ENCODE measurements at places on chromosomes 3 and 15.

GRCh38 chr3:187130346-187131066 lies 8.8 kb downstream of the RPL39L start:
- DNase-seq: peak; percentile 40

GRCh38 chr3:157467200-157467599 lies 30.6 kb downstream of the PTX3 start:
- no peak for DNase-seq

DNA sequence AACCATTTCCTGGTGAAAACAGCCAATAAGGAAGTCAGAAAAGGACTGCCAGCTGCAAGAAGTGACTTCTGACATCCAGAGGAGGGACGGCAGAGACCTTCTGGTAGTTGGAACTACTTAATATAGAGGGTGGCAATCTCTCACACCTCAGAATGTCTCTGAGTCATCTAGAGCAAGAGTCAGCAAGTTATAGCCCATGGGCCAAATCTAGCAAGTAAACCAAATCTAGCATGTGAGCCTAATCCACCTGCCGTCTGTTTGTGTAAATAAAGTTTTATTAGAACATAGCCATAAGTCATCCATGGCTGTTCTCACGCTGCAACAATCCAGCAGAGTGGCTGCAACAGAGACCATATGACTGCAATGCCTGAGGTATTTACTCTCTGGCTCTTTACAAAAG lies 160.5 kb upstream of the NR2E3 start:
- DNase-seq: no peak

GRCh38 chr3:14701676-14702075 lies 26.7 kb downstream of the C3orf20 start:
- DNase-seq: no peak

- DNase-seq: peak; percentile 71
These were observed 1.1 kb upstream of the ALCAM start for GRCh38 chr3:105365391-105366325.

DNA sequence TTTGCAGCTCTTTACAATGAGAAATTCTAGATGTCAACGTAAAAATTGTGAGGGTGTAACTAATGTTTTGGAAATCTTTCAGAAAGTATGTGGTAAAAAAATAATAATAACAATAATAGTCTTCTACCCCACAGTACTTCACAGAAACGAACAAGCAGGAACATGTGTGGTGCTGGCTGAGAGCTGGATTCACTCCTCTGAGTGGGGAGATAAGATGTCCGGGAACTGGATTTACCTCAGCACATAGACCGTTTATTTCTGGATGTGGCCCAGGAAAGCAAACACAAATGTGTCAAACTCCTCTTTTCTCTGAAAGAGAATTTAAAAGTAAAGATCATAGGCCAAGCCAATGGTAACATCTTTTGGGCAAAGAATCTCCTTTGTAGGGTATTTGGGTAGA lies 103.4 kb downstream of the SLC49A4 start:
- DNase-seq: no peak

DNA sequence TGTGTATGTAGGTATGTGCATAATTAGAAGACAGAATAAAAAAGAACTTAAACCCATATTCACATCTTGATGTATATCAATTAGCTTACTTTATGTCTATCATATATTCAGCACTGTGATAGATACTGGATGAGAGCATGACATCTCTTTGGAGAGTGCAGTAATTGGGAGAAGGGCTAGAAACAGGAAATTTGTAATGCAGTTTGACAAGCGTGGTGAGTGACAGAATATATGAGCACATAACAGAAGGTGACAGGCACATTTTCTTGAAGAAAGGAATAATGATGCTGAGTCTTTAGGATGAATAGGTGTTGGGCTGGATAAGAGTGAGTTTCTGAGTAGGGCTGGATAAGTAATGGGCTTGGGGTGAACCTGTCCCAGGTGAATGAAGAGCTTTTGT lies 680.3 kb upstream of the ZNF385D start:
- no peak for DNase-seq

DNA sequence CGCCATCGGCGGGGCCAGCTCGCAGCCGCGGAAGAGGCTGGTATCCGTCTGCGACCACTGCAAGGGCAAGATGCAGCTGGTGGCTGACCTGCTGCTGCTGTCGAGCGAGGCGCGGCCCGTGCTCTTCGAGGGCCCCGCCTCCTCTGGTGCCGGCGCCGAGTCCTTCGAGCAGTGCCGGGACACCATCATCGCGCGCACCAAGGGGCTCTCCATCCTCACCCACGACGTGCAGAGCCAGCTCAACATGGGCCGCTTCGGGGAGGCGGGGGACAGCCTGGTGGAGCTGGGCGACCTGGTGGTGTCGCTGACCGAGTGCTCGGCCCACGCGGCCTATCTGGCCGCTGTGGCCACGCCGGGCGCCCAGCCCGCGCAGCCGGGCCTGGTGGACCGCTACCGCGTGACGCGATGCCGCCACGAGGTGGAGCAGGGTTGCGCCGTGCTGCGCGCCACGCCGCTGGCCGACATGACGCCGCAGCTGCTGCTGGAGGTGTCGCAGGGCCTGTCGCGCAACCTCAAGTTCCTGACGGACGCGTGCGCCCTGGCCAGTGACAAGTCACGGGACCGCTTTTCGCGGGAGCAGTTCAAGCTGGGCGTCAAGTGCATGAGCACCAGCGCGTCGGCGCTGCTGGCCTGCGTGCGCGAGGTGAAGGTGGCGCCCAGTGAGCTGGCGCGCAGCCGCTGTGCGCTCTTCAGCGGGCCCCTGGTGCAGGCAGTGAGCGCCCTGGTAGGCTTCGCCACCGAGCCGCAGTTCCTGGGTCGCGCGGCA lies 1.8 kb downstream of the TLNRD1 start:
- no peak for DNase-seq

DNA sequence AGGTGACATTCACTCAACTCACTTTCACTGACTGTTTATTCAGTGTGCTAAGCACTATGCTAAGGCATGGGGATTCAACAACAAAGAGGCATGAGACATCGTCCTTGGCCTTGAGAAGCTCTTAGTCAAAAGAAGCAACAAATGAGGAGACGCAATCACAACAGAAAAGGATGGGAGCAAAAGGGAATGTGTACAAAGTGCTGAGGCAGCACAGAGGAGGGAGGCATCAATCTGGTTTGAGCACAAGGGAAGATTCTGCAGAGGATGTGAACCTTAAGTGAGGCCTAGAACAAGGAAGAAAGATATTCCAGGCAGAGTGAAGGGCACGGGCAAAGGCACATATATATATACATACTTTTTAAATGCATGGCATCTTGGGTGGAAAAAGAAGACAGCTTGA lies 151.3 kb downstream of the ERC2 start:
- DNase-seq: no peak

DNA sequence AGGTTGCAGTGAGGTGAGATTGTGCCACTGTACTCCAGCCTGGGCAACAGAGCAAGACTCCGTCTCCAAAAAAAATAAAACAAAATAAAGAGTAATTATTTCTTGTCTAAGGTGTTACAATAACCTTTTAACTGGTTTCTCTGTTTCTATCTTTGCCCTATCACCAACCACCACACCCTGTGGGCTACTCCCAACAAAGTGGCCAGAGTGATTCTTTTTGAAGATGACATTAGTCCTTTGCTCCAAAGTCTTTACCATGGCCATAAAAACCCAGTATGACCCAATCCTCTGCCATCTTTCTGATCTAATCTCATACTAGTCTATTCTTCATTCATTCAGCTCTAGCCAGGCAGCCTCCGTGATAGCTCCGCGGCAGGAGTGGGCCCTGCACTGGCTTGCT lies 62.8 kb downstream of the RFX7 start:
- DNase-seq: no peak

DNA sequence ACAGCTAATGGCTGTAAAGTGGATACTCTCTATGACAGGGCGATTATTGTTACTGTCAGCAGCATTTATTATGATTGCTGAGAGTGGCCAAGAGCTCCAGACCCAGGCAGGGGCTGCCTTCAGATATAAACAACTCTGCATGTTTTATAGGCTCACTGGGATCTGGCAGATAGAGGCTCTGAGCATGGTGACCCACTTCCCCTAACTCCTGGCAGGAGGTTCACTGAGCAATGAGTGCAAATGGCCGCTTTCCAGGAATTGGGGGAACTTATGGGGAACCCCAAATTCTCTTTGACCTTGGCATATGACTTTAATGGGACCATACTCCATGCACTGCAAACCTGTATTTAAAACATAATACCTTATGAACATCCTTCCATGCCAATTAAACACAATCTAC lies 59.0 kb downstream of the SCN5A start:
- no peak for DNase-seq

Measured in astrocyte of the hippocampus (primary cell).